ENCODE measurements at places on chromosomes 1 and 21.
A peak's percentile ranks its signal among the peaks of the same experiment; 100 is the strongest.

DNA sequence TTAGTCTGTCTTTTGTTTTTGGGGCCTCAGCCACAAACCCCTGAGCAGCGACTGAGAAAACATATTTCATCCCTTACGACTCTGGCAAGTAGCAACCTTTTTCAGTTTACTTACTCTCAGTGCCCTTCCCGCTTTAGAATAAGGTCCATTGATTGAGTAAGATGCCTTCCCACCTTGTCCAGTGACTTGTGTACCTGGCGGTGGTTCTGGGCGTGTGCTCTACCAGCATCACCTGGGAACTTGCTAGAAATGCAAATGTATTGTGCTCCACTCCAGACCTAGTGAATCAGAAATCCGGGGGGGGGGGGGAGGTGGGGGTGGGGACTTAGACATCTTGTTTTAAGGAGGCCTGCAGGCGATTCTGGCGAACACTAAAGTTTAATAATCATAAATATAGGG, 72.1 kb downstream of the S1PR1 start:
- no peak for DNase-seq

- DNase-seq: no peak
These were observed 12.0 kb upstream of the VAMP4 start for GRCh38 chr1:171753685-171754352.

- DNase-seq: no peak
These were observed 711 bp downstream of the TRNP1 start for GRCh38 chr1:26994020-26994786.

DNA sequence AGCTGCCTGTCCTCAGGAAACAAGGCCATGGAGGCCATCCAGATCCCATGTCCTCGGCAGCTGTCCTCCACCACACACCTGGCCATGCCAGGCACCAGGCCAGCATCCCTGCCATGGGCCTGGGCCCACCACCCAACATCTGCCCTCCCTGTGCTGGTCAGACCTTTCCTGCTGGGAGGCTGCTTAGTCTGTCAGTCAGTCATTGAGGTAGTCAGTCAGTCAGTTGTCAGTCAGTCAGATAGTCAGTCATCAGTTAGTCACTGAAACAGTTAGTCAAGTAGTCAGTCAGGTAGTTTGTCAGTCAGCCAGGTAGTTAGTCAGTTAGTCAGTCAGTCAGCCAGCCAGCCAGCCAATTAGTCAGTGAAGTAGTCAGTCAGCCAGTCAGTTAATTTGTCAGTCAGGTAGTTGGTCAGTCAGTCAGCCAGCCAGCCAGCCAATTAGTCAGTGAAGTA, 17.2 kb downstream of the KRTAP10-1 start:
- DNase-seq: no peak

- DNase-seq: no peak
These were observed 556 bp downstream of the IFI44 start for GRCh38 chr1:78650114-78650660.

GRCh38 chr1:60054374-60054773, 19.2 kb downstream of the C1orf87 start:
- no peak for DNase-seq

DNA sequence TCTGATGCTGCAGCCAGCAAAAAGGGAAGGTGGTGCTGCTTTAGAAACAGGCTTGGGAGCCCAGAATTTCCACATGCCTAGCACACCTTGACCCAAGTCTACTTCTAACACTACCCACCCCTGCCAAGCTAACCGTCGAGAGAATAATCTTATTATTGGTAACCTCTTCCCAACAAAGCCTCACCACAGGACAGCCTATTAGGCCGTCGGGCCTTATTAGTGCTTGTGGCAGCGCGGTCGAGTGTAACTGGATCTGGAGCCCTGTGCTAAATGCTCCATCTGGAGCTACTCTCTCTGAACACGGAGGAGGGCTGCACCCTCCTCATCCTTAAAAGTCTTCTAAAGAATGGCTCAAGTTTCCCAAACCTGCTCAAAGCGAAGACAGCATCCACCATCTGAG, 165.5 kb upstream of the NFIA start:
- DNase-seq: no peak

DNA sequence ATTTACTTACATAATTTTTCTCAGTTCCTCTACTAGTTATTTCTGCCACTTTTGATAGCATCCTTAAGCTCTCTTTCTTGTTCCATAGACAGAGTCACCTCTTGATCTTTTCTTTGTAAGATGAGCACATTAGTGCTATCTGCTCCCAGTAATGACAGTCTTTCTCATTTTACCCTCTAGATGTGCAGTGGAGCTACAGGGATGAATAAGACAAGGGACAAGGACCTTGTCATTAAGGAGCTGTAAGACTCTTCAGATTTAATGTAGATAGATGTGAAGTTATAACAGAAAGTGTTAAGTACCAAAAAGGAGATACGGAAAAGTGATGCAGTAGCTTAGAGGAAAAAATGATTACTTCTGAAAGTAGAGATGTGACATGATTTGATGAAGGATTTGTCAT, 20.4 kb downstream of the SCP2 start:
- DNase-seq: no peak

GRCh38 chr1:205922314-205922713, 20.9 kb downstream of the SLC26A9 start:
- peak; percentile 51 for DNase-seq

DNA sequence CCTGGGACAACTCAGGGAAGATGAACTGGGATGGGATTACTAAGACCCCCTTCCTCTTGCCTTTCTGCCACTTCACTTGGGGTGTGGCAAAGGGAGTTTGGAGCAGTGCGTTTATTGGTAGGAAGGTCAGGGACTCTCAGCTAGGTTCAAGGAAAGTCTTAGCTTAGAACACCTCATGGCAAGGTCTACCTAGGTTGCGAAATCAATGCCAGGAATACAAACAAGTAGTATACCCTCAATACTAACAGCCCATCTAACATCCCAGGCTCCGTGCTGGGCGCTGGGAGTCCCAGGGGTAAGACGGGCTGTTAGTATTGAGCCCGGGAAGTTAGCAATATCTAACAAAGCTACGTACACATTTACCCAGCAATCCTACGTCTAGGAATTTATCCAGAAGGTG, 4.7 kb downstream of the ATP2B4 start:
- peak; percentile 18 for DNase-seq

DNA sequence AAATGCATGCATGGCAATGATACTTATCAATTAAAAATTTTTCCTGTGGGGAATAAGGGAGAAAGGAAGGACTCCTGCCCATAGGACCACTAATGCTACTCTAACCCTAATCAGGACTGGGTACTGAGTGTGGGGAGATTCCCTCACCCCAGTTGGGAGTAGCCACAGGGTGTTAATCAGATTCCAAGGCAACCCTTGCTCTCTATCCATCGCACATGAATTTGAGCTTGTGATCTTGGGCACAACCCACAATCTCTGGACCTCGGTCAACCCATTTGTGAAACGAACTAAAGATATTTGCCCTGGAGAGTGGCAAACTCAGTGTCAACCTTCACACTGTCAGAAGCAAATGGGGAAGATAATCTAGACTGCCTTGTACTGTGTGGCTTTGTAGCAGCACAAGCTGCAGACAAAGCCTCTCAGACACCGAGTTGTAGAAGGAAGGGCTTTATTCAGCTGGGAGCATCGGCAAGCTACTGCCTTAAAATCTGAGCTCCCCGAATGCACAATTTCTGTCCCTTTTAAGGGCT, 69.5 kb downstream of the SERINC2 start:
- DNase-seq: no peak

DNA sequence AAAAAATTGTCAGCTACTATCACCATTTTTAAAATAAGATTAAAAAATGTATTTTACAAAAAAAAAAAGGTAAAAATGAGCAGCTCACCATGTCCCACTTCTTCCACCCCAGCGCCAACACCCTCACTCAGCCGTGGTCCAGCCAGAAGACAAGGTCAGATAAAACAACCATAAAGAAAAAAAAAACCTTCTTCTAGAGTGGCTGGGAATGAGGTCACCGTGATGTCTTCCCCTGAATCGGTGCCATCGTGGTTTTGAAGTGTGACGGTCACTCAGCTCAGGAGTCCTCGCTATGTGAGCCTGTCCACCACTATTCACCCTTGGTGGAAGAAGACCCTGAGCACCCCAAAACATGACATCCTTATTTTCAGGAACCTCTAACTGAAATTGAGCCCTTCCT, 38.1 kb downstream of the B3GALT5 start:
- DNase-seq: no peak

DNA sequence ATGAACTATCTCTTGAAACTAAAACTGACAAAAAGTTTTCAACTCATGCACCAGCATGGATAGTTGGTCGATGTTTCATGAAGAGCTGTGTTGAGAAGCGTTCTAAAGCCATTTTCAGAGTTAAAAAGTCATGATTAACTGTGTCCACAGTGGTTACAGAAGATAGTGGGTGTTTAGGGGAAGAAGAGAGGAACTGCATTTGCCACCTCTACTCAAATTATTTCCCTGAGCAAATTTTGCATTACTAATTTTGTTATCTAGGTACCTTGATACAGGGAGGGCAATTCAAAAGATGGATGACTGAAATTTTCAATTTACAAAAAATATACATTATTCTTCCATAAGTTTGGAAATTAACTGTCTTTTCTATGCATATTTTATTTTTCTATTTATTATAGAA, 15.5 kb downstream of the SAMSN1 start:
- DNase-seq: no peak

- no peak for DNase-seq
These were observed 114.7 kb downstream of the TNR start for GRCh38 chr1:175628548-175629317.

Data from chondrocyte (in vitro differentiated cells).